Articular chondrocyte of knee joint (primary cell): ENCODE measurements at places on chromosomes 5 and 9. TPM values are rescaled to one million over a fixed set of nuclear protein-coding genes. Genes with fewer than 3 reads are reported as not detected.

The KLF4 gene
- total RNA-seq = 27.7 and 28.4 TPM in 2 replicates

The TPPP gene
- under 0.01 TPM in 2 replicates for total RNA-seq

The NTNG2 gene
- total RNA-seq = 32.0 and 40.5 TPM in 2 replicates

The TXNDC8 gene
- total RNA-seq = not detected in 2 replicates

The LMX1B gene
- 2.9 and 5.4 TPM in 2 replicates for total RNA-seq

The BTNL9 gene
- total RNA-seq = not detected in 2 replicates

The IFNK gene
- total RNA-seq = not detected in 2 replicates

The JAK2 gene
- 36.5 and 52.1 TPM in 2 replicates for total RNA-seq

The RLN2 gene
- total RNA-seq = not detected in 2 replicates

The RMRP gene
- total RNA-seq = 17,926 and 21,117 TPM in 2 replicates

The SLC45A2 gene
- total RNA-seq = 0.11 and 0.13 TPM in 2 replicates

The IRX1 gene
- 0.13 and 0.22 TPM in 2 replicates for total RNA-seq

The ANKRD31 gene
- 0.13 and 0.65 TPM in 2 replicates for total RNA-seq
